ENCODE measurements at places on chromosomes 1 and 21.

DNA sequence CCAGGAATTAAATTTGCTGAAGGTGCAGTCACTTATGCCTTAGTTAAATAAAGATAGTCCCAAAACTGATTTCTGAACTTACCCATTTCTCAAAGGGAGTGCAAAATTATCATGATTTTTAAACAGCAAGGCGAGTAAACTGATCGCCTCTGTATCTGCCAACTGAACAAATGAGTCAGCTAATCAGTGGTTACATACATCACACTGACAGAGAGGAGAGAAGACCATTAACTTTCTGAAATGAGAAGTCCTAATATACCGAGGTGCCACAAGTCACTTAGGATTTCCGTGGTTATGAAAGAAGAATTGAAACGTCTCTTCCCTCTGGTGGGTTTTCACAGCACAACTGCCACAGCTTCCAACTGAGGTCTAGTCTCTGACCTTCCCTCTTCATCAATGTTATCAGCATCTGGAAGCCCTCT lies 400.7 kb downstream of the SMYD3 start:
- DNase-seq, result no peak

- DNase-seq, result no peak
Measured at GRCh38 chr1:29310616-29311180, 74.4 kb downstream of the PTPRU start.

- DNase-seq, result no peak
Measured at GRCh38 chr1:228047183-228047466, 35.4 kb upstream of the ARF1 start.

DNA sequence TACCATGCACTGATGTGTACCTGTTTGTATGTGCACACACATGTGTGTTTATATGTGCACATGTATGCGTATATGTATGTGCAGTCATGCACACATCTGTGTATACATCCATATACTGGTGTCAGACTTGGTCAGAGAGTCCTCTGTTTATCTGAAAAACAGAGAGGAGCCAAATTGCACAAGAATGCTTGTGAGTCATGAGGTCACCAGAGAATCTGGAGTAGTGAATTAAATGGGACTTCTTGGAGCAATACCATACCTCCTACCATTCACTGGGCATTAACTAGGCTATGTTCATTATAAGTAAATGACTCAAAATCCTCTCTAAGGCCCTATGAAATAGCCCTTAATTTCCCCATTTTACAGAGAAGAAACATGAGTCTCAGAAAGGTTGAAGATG lies 272.1 kb upstream of the C1orf87 start:
- DNase-seq, result no peak

DNA sequence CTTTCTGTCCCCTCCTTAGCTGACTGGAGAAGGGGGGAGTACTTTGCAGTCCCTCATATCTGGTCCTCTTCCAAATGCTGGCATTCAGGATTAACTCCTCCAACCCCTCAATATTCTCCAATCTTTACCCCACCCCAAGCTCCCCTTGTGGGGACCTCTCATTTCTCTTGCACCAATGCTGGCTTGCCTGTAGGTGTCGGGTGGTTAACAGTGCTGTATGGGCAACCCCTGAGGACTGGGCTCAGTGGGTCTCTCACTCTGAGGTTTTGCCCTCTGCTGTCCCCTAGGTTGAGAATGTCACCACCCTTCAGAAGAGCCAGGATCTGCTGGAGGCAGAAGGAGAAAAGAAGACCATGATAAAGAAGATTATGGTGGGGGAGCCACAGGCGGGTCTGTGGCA lies 27.0 kb downstream of the MROH7 start:
- DNase-seq, result no peak

DNA sequence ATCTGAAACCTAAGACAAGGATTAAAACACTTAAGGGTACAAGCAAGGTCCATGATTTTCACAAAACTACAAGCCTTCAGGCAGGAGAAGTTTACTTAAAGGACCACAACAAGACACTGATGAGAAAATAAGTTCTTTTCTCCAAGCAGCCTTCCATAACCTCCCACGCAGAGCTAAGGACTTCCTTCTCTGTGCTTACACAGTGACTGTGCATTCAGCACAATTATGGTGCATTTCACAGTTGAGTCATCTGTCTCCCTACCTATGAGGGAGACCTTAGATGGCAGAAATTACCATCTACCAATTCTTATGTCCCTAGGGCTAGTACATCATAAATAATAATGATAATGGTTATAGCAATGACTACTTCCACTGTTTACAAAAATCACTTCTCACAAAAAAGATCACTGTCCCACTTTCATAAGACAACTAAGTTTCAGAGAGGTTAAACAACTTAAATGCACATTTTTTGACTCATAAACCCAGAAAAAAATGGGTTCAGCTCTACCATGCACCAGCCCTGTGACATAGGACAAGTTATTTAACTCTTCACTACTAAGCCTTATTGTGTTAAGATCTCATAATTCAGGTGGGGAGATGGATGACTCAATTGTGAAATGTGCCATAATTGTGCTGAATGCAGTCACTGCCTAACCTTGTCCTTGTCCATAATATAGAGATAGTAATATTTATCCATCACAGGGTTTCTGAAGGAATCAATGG lies 45.3 kb downstream of the TARBP1 start:
- no peak for DNase-seq

DNA sequence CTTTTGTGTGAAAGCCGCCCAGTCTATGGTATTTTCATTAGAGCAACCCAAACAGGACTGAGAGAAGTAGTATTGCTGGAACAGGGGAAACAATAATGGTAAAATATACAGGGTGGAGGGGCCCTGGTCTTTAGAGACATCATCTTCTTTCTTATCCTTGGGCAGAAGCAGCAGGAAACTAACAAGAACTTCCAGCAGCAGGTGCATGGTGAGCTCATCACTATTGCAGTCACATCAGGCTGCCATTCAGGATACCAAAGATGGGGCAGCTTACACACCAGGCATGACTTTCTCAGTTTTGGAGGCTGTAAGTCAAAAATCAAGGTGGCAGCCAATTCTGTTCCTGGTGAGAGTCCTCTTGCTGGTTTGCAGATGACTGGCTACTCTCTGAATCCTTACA lies 478.3 kb upstream of the RUNX1 start:
- no peak for DNase-seq

DNA sequence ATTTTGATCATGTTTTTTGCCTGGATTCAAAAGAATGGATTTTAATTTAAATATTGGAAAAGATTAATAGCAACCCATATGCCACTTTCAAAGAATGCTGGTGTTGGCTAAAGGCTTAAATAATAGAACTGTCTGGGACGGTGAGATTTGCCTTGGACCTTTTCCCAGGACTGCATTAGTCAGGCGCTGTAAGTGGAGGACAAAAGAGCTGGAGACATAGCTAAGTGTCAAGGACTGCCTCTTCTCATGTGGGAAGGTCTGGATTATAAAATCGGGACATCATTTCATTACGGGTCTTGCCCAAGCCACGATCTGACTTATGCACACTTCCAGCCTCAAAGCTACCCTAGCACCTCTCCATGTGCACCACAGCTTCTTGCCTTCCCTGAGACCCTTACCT lies 458.5 kb upstream of the DEPDC1 start:
- DNase-seq, result no peak

- DNase-seq, result no peak
Measured at GRCh38 chr1:116666187-116667077, 1.1 kb downstream of the IGSF3 start.

Measured in stimulated activated CD8-positive, alpha-beta memory T cell treated with anti-CD3 and anti-CD28 coated beads, Interleukin-7, amount 100 ng/mL, for 1 hour (primary cell).